ENCODE measurements at places on chromosomes 13 and 19. TPM values are rescaled to one million over a fixed set of nuclear protein-coding genes. Genes with fewer than 3 reads are reported as not detected.

CEACAM1 gene
- polyA plus RNA-seq: 6.9 TPM

LHB gene
- polyA plus RNA-seq: not detected

GRCh38 chr13:99405966-99406365 is 95.3 kb upstream of the TM9SF2 start:
- DNase-seq: no peak

GRCh38 chr13:21703846-21704245 is 33.0 kb downstream of the FGF9 start:
- no peak for DNase-seq

DNA sequence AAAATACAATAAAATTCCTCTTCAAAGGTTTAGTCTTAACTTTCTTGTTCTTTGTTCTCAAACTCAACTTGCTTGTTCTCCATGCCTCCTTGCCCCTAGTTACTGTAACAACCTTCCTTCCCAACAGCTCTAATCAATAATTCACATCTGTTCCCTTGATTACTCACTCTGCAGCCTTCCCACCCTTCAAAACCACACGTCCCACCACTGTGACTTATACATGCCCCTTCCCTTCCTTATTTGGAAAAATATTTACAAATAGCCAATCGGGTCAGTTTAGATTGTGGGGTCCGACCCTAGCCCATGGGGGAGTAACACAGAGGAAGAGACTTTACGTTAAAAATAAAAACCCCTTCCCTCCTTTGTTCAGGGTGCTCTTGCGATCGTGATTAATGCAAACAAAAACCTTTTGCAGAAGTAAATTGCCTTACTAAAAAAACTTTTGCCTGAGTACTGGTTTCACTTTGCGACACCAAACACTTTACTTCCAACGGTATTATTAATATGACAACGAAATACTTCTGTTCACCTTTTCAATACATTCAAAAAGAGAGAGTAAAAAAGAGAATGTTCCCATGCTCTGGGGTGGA is 512 bp upstream of the ZNF93 start:
- no peak for DNase-seq

GRCh38 chr19:48628486-48629296 is 8.5 kb downstream of the DBP start:
- DNase-seq: no peak
